ENCODE measurements at places on chromosomes 4 and X. TPM values are rescaled to one million over a fixed set of nuclear protein-coding genes. Genes with fewer than 3 reads are reported as not detected.

The SAGE1 gene
- total RNA-seq, result not detected

The KIAA1210 gene
- not detected for total RNA-seq

The EPGN gene
- total RNA-seq, result 27.9 TPM

The TSPAN6 gene
- 8.2 TPM for total RNA-seq

The LEF1 gene
- total RNA-seq, result 17.8 TPM

The SULT1E1 gene
- total RNA-seq, result 39.5 TPM
